ENCODE measurements at places on chromosomes 2 and 18.

- no peak for DNase-seq
Measured at GRCh38 chr2:128801576-128801975, 482.9 kb upstream of the HS6ST1 start.

DNA sequence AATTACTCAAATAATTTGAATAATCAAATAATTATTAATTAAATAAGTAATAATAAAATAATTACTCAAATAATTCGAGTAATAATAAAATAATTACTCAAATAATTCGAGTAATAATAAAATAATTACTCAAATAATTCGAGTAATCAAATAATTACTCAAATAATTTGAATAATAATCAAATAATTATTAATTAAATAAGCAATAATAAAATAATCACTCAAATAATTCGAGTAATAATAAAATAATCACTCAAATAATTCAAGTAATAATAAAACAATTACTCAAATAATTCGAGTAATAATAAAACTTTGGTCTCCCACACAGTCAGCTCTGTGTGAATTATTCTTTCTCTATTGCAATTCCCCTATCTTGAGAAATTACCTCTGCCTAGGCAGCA, 30.0 kb upstream of the LINC00305 start:
- DNase-seq, result no peak

- DNase-seq, result no peak
Measured at GRCh38 chr2:3628241-3628679, 29.7 kb upstream of the ALLC start.

GRCh38 chr2:186093174-186093573, 354.6 kb downstream of the FSIP2 start:
- DNase-seq, result no peak

- peak; percentile 34 for DNase-seq
Measured at GRCh38 chr2:201915446-201915845, 109.1 kb downstream of the CDK15 start.

GRCh38 chr2:127864877-127865276, 6.9 kb upstream of the POLR2D start:
- no peak for DNase-seq

DNA sequence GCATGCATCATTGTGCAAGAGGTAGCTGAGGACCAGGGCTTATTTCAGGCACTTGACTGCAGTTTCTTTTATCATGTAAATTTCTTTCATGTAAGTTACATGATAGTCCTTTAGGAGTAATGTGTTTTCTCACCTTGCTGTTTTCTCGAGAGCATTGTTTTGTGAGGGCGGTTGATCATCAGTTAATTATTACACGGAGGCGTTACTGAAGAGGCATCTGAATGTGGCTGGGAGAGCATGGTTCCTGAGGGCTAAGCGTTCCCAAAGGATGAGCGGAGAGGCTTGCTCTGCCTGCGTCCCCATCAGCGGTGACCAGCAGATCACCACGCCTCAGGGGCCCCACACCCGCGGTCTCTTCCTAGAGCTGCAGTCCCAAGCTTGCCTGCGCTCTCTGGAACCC, 156.1 kb upstream of the NFATC1 start:
- DNase-seq, result no peak

- no peak for DNase-seq
Measured at GRCh38 chr18:3119401-3120341, 100.1 kb downstream of the MYOM1 start.

DNA sequence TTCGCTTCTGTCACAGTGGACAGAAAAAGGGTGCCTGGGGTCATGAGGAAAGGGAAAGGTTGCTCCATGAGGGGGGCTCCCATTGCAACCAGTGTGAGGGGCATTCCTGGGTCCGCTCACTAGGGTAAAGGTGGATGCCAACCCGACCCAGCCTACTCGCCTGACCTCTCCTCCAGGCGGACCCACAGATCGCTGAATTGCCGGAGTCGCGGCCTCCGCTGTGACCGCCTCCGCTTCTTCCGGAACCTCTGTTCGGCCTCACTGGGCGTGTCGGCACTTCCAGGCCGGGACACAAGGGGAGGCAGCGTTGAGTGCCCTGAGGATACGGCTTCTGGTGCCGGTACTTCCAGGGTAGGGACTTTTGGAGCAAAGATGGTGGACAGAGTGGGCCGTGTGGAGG, 57.1 kb downstream of the TRABD2A start:
- DNase-seq, result no peak

DNA sequence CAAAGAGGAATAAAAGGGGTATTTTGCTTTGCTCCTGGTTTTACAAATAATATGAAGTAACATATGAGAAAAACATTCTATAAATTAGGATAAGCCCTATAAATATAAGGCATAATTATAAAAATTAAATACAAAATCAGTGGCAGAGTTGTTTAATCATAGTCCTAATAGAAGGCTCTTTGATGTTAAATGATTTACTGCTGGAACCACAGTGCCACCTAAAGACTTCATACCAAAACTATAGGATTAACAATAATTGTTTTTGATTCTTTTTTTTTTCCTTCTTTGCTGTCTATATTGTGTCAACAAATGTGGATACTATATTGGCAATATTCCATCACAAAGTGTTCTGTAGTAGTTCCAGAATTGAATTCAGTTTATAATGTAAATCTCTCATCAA, 837.7 kb upstream of the SLC39A10 start:
- no peak for DNase-seq

GRCh38 chr2:127012215-127012614, 94.7 kb downstream of the BIN1 start:
- DNase-seq, result no peak

DNA sequence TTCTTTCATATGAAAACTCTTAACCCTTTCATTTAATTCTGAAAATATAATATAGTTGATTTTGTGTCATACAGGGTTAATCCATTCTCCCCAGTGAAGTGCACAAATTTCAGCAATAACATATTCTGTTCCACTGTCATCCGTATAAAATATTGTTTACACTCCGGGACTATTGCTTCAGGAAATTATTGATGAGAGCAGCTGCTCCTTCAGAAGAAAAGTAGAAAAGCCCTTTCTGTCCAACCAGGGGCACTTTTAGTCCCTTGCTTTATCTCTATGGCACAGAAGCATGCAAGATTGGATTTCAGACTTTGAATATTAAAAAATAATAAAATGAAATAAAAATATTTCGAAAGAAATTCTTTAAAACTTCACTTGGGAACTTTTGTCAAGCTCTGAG, 535.7 kb upstream of the SLC39A10 start:
- no peak for DNase-seq

GRCh38 chr2:235041918-235042575, 90.2 kb downstream of the SH3BP4 start:
- no peak for DNase-seq

GRCh38 chr2:152343426-152343825, 8.5 kb downstream of the FMNL2 start:
- no peak for DNase-seq

GRCh38 chr2:36618381-36618780, 20.4 kb upstream of the FEZ2 start:
- DNase-seq, result peak; percentile 31

DNA sequence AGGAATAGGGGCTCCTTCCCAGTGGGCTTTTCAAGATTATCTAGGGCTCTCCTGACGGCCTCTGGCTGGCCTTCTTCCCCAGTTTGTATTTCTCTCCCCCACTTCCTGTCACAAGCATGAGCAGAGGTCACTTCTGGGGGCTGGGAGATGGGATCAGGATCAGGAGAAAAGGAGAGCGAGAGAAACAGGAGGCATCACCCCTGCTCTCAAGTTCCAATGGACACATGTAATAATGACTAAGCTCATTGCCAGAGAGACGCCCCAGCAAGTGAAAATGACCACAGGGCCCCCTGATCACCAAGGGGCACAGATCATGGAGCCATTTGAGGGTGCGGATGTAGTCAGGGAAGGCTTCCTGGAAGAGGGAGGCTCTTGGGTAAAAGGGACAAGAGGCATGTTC, 92.1 kb downstream of the SMAD7 start:
- DNase-seq, result no peak

- DNase-seq, result no peak
Measured at GRCh38 chr18:52484977-52485376, 145.0 kb downstream of the DCC start.

GRCh38 chr2:16256601-16257321, 316.4 kb downstream of the MYCN start:
- DNase-seq, result peak; percentile 42

GRCh38 chr2:211900518-211900917, 638.1 kb downstream of the ERBB4 start:
- DNase-seq, result no peak

GRCh38 chr2:43190311-43191052, 35.9 kb downstream of the ZFP36L2 start:
- no peak for DNase-seq

- DNase-seq, result no peak
Measured at GRCh38 chr2:98564541-98565132, 43.7 kb downstream of the COA5 start.

- no peak for DNase-seq
Measured at GRCh38 chr18:39019989-39020388, 1454.4 kb upstream of the CELF4 start.

DNA sequence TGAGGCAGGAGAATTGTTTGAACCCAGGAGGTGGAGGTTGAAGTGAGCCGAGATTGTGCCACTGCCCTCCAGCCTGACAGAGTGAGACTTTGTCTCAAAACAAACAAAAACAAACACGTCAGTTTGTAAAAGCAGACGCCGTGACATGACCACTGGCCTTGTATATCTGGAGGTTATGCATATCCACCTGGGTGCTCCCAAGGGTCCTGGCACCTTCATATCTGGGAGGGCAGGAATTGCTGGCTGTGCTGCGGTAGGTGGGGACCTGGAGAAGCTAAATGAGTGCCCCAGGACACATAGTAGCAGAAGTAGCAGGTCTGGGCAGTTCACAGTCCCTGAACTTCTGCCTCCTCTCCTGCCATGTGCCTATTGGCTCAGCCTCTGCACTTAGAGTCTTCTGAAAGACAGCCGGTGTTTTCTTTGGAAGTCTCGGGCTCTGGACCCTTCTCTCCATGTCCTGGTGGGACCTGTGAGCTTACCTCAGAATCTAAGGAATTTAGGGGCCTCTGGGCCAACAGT, 30.9 kb upstream of the IL1R2 start:
- no peak for DNase-seq

- DNase-seq, result no peak
Measured at GRCh38 chr2:139465789-139466188, 685.6 kb upstream of the NXPH2 start.

GRCh38 chr18:73007195-73007914, 139.6 kb upstream of the NETO1 start:
- peak; percentile 12 for DNase-seq

- DNase-seq, result peak; percentile 15
Measured at GRCh38 chr2:118492335-118492734, 355.1 kb downstream of the EN1 start.

DNA sequence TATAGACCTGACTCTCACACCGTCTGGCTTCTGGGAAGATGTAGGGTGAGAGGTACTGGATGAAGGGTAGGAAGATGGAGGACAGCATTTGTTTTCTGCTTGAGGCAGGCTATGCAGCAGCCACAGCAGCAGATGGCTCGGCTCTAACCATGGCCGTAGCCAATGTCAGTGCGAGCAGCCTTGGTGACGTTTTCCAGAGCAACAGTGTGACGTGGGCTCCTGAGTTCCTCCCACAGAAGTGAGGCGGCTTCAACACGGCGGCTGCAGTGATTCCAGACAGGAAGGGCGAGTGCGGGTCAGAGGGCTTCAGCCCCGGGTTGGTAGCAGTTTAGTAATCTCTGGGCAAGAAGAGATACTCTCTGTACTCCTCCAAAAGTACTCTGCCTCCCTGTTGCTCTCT, 133.0 kb upstream of the MYT1L start:
- peak; percentile 47 for DNase-seq

- DNase-seq, result no peak
Measured at GRCh38 chr18:76679945-76680344, 142.4 kb upstream of the ZNF236 start.

- no peak for DNase-seq
Measured at GRCh38 chr18:31401156-31402025, 24.8 kb downstream of the DSG4 start.

DNA sequence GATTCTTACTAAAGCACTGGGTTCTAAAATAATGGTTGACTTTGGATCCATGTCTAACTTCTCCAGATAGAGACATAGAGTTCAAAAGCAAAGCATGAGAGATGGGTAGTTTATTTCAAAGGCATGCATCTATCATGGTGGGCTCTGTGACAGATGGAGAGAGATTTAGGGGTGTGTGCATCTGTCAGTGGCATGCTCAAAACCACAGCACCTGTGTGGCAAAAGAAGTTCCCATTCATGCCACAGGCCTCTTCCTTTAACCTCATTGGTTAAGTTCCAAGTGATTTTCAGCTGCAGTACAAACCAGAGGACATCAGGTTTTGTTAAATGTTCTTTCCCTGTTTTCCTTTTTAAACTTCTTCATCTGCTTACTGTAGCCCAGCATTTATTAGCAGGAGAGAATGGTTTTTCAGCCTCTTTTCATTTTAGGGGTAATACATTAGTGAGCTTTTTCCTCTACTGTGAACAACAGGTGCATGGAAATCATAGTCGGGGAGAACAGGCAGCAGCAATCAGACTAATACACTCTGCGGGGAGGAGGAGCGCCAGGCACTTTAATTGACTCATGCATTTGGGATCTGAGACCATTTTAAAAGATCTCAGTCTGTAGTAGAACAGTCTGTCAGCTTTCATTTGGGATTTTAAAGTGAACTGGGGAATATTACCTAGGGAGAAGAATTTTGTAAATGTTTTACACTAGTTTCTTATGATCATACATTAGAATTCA, 52.4 kb upstream of the UPP2 start:
- DNase-seq, result peak; percentile 15

DNA sequence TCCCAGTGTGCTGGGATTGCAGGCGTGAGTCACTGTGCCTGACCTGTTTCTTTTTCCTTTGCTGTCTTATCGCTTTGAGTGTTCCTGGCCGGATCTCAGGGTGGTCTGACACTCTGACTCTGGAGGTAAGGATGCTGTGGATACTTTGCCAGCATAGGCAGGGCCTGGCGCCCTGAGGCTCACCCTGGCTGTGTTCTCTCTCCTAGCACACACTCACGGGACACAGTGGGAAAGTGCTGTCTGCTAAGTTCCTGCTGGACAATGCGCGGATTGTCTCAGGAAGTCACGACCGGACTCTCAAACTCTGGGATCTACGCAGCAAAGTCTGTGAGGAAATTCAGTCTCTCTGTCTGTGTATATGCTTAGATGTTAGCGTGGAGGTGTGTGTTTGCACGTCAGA, 18.0 kb upstream of the SAG start:
- DNase-seq, result no peak

DNA sequence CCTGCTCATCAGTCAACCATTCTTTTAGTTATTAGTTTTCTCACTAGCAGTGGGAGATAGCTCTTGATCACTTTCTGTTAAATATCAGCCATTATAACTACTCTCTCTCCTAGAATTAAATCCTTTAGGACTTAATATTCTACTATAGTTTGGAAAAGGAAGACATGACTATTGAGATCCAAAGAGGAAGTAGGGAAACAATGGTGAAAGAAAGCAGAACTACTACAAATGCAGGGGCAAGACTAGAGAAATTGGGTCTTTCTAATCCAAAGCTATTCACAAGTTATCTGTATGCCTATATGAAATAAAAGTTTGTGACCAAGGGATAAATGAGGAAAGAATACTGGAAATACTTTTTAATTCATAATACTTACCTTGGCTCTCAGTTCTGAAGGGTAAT, 65.1 kb downstream of the SRBD1 start:
- no peak for DNase-seq
